ENCODE measurements at places on chromosomes 1 and 21. TPM values are rescaled to one million over a fixed set of nuclear protein-coding genes. Genes with fewer than 3 reads are reported as not detected.

Gene COL11A1
- under 0.01 TPM for total RNA-seq

Gene DLGAP3
- not detected for total RNA-seq

Gene LYPD8
- not detected for total RNA-seq

Gene DESI2
- 8.7 TPM for total RNA-seq

Gene UMODL1
- total RNA-seq, result not detected

Gene COL24A1
- not detected for total RNA-seq

Gene KIF2C
- 2.3 TPM for total RNA-seq

Gene CHODL
- total RNA-seq, result 2.9 TPM

DNA sequence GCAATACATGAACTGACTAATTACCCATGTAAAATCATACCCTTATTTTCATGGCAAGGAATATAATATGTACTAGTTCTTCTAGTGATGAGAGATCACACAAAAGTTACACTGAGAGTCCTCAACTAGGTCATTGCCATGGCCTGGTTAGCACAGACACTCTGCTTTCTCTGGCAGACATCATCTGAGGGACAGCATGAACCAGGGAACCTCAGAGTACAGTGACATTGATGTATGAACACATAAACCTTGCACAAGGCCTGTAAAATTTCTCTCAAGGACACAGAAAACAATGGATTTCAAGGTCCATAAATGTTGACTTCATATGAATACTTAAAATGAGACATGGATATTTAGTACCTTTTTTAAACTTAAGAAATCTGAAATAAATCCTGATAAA lies 108.8 kb upstream of the MAGI3 start:
- H3K4me1 ChIP-seq, result no peaks in the 10 kb centered on the region
- no peak for DNase-seq
- no peaks in the 10 kb centered on the region for H3K36me3 ChIP-seq

- no peak overlapping the region for H3K4me3 ChIP-seq
- no peak overlapping the region for H3K27ac ChIP-seq
- H3K36me3 ChIP-seq, result no peaks in the 10 kb centered on the region
Measured at GRCh38 chr1:28905921-28906666, 8.3 kb upstream of the EPB41 start.

DNA sequence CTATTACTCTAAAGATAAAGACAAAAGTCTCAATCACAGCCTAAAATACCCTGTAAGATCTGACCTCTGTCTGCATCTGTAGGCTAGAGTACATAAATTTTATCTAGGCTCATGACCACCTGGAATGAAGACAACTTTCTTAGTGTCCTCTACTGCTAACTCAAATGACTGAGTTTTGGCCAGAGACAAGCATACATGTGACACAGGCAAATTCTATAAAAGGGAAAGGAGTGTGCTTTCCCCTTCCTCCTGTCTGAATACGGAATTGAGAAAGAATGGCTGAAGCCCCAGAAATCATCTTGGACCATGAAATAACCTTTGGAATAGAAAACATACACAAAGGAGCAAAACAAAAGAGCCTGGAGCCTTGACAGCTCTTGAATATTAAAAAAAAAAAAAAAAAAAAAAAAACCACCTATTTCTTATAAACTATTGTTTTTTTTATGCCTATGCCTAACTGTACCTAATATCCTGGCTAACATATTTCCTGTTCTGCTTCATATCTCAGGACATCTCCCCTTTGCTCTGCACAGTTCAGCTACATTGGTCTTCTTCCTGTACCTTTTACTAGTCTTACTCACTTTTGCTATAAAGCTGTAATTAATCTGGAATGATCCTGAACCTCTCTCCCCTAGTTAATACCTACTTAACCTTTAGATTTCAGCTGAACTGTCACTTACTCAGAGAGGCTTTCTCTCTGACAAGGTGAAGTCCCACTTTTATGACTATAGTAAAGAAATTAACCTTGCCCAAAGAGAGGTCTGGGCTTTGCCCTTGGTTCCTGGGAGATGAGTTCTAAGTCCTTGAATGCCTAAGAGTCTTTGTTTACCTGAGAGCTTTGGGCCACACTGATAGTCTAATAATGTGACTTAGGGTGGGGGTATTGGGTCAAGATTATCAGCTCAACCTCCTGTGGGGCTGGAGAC lies 16.1 kb downstream of the UCHL5 start:
- no peak overlapping the region for H3K27ac ChIP-seq
- H3K4me1 ChIP-seq, result no peaks in the 10 kb centered on the region
- H3K36me3 ChIP-seq, result peaks cover 38% of the 10 kb centered on the region
- DNase-seq, result no peak

DNA sequence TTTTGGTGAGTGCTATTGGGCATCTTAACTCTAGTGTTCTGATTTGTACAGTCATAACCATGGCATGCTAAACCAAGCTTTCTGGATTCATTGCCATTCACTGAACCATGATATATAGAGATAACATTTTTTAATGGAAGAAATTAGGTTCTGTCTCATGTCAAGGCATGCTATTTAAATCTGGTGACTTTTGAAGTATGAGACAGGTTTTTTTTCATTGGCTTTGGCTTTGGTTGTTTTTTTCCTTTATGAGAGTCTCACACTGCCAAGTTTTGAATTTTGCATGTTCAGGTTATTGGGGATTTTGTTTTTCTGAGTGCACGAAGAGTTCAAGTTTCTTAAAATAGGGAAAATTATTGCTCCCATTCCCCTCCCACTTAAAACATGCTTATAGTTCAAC lies 141.3 kb upstream of the ADAMTS5 start:
- H3K27ac ChIP-seq, result no peak overlapping the region
- no peak for DNase-seq
- no peaks in the 10 kb centered on the region for H3K27me3 ChIP-seq

- H3K4me3 ChIP-seq, result no peak overlapping the region
- peak; percentile 36 for DNase-seq
- H3K4me1 ChIP-seq, result no peaks in the 10 kb centered on the region
- H3K27ac ChIP-seq, result peak overlapping the region; percentile 54
- H3K27me3 ChIP-seq, result no peaks in the 10 kb centered on the region
Measured at GRCh38 chr1:55363268-55363667, 148.1 kb upstream of the USP24 start.

- H3K27me3 ChIP-seq, result peaks cover 4% of the 10 kb centered on the region
- no peaks in the 10 kb centered on the region for H3K36me3 ChIP-seq
- no peak overlapping the region for H3K4me3 ChIP-seq
- H3K27ac ChIP-seq, result no peak overlapping the region
Measured at GRCh38 chr1:159700312-159700711, 14.1 kb downstream of the CRP start.

DNA sequence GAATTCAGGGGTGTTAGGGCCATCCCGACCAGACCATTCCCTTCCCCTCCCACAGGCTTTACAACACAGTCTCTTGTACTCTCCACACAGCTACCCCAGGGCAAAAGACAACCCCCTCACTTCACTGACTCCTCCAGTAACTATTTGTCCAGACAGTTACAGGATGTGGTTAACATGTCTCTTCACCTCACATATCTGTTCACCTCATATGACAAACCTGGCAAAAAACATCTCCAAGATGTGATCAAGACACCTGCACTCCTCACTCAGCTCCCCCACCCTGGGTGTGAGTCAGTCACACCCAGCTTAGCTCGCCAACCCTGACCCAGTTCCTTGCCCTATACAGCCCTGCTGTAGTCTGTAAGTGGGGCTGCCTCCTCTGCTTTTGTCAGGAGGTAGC lies 490.5 kb upstream of the CHRM3 start:
- no peak overlapping the region for H3K4me3 ChIP-seq
- H3K36me3 ChIP-seq, result no peaks in the 10 kb centered on the region
- DNase-seq, result peak; percentile 14
- H3K27ac ChIP-seq, result no peak overlapping the region
- H3K4me1 ChIP-seq, result no peaks in the 10 kb centered on the region
- no peaks in the 10 kb centered on the region for H3K27me3 ChIP-seq

DNA sequence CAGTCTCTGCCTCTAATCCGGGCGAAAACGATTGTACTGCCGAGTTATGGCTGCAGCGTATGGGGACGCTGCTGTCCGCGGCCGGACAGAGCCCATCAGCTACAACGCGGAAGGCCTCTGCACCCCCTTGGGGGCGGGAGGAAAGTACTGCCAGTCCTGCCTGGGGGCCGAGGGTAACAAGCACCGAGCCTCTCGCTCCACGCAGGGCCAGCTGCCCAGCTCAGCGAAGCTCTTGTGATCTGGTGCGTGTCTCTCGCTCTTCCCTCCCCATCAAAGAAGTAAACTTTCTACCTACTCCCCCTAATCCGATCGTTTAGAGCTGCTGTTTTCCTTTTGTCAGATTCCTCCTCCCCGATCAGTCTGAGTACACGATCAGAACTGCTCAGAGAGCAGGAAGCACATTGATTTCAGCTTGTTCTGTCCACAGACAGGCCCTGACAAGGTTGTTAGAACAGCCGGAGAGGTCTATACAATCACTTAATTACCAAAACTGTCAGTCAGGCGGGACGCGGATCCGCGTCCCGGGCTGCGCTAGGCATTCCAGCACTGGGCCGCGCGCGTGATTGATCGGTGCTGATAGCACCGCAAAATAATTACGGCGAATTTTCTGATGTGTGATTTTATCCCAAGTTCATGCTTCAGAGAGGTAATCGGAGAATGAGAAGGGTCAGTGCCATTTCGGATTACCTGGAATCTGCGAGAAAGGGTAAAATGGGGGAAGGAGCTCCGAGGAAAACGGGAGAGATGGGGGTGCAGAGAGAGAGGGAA lies 8.7 kb upstream of the BARHL2 start:
- H3K4me1 ChIP-seq, result peaks cover 78% of the 10 kb centered on the region
- H3K4me3 ChIP-seq, result peak overlapping the region; percentile 15
- DNase-seq, result no peak

DNA sequence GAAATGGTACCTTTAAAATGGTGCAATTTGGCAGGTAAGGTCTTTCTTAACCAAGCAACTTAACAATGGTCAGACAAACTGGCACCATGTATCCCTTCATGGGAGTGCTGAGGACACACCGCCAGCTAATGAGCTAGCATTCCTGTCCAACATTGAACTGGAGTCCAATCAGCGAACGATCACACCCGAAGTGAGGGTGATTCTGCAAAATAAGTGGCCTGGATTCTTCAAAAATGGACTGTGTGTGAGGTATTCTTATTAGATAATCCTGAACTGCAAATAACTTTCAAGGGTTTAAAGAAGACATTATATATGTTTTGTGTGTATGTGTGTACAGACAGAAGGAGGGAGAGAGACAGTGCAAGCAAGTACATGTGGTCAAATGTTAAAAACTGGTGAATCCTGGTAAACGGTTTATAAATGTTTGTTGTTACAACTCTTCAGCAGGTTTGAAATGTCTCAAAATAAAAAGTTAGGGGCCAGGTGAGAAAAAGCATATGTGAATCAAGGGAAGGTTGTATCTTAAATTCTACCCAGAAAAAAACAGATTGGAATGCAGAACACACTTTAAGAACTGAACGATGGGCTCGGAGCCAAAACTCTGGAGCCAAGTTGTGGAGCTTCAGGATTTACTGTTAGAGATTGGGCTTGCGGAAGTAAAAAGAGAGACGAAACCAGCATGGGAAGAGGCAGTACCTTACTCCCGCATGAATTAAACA lies 20.9 kb downstream of the GADD45A start:
- peaks cover 36% of the 10 kb centered on the region for H3K4me1 ChIP-seq
- H3K27me3 ChIP-seq, result no peaks in the 10 kb centered on the region
- H3K4me3 ChIP-seq, result no peak overlapping the region
- H3K36me3 ChIP-seq, result peaks cover 6% of the 10 kb centered on the region
- no peak for DNase-seq
- H3K27ac ChIP-seq, result peak overlapping the region; percentile 18

DNA sequence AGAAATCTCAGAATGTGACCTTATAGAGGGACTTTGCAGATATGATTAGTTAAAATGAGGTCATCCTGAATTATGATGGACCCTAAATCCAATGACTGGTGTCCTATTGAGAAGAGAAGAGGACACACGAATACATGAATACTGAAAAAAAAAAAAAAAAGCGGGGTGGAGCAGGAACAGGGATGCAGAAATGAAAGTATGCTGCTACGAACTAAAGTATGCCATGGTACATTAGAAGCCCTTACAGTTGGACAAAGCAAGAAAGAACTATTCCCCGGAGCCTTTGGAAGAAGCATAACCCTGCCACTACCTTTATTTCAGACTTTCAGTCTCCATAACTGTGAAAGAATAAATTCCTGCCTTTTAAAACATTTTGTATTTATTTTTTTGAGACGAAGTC lies 557.9 kb upstream of the NCAM2 start:
- H3K4me1 ChIP-seq, result no peaks in the 10 kb centered on the region
- H3K4me3 ChIP-seq, result no peak overlapping the region
- no peaks in the 10 kb centered on the region for H3K36me3 ChIP-seq
- H3K27ac ChIP-seq, result no peak overlapping the region
- no peak for DNase-seq
- H3K27me3 ChIP-seq, result no peaks in the 10 kb centered on the region

DNA sequence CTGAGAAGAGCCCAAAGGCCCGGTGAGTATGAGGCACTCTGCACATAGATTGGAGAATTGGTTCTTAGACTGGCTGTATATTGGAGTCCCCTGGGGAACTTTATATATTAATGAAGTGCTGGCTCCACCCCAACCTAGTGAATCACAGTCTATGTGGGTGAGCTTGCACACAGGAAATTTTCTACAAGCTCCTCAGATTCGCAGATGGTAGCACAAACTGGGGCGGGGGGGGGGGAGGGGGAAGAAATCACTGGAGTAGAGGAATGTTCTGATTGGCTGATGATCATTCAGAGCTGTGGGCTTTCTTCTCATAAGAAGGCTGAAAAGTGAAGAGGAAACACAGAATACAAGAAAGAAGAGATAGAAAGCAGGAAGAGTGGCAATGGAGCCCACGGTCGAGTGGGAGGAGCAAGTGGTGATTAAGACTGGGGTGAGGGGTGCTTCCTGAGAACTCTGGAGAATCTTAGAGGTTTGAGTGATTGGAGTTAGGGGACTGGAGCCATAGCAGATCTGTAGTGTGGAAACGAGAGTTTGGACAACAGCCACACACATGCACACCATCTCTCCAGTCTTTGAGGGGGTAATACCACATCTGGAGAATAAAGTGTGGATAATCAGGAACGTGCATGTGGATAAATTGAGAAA lies 465.9 kb upstream of the DAB1 start:
- no peaks in the 10 kb centered on the region for H3K4me1 ChIP-seq
- H3K27ac ChIP-seq, result no peak overlapping the region
- no peaks in the 10 kb centered on the region for H3K27me3 ChIP-seq

- DNase-seq, result no peak
- H3K27ac ChIP-seq, result no peak overlapping the region
- no peak overlapping the region for H3K4me3 ChIP-seq
- H3K36me3 ChIP-seq, result no peaks in the 10 kb centered on the region
- no peaks in the 10 kb centered on the region for H3K27me3 ChIP-seq
- no peaks in the 10 kb centered on the region for H3K4me1 ChIP-seq
Measured at GRCh38 chr1:7444363-7444762, 326.7 kb upstream of the VAMP3 start.

DNA sequence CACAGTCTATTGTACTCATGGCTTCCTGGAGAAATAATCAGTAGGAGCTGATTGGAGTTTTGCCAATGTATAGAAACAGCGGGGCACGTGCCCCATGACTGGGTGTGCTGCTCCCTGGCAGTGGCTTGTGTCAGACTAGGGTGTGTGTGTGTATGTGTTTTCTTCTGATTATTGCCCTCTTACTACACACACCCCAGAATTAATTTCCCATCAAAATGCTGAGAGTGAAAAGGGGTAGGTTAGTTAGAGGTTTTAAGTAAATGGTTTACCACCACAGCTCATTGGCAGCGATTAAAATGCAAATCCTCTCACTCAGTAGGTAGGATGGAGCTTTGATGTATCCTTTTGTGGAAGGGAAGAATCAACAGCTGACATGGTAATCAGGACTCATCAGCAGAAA lies 29.9 kb downstream of the HHAT start:
- no peaks in the 10 kb centered on the region for H3K27me3 ChIP-seq
- H3K36me3 ChIP-seq, result no peaks in the 10 kb centered on the region
- H3K4me1 ChIP-seq, result peaks cover 7% of the 10 kb centered on the region
- DNase-seq, result peak; percentile 53
- H3K27ac ChIP-seq, result no peak overlapping the region

GRCh38 chr1:5706239-5706638 lies 286.0 kb downstream of the NPHP4 start:
- DNase-seq, result no peak
- H3K36me3 ChIP-seq, result no peaks in the 10 kb centered on the region
- no peak overlapping the region for H3K4me3 ChIP-seq
- H3K27me3 ChIP-seq, result no peaks in the 10 kb centered on the region
- H3K4me1 ChIP-seq, result no peaks in the 10 kb centered on the region

Measured in stomach (tissue), 19 donors.